ENCODE measurements at places on chromosomes 2 and 18. TPM values are rescaled to one million over a fixed set of nuclear protein-coding genes. Genes with fewer than 3 reads are reported as not detected.

Gene COL6A3
- total RNA-seq = 86.9 TPM

Gene UCN
- total RNA-seq = 4.2 TPM

Gene MDH1B
- total RNA-seq = 6.2 TPM

Gene GBX2
- total RNA-seq = not detected

Gene RAB31
- total RNA-seq = 7.7 TPM

Gene TRABD2A
- not detected for total RNA-seq

Gene SRD5A2
- total RNA-seq = 8.5 TPM

Gene SERPINB3
- 8.5 TPM for total RNA-seq

Gene CSRNP3
- total RNA-seq = 3.3 TPM

Gene LIMS3
- total RNA-seq = 6.6 TPM

Gene CRYGC
- total RNA-seq = 1.3 TPM

DNA sequence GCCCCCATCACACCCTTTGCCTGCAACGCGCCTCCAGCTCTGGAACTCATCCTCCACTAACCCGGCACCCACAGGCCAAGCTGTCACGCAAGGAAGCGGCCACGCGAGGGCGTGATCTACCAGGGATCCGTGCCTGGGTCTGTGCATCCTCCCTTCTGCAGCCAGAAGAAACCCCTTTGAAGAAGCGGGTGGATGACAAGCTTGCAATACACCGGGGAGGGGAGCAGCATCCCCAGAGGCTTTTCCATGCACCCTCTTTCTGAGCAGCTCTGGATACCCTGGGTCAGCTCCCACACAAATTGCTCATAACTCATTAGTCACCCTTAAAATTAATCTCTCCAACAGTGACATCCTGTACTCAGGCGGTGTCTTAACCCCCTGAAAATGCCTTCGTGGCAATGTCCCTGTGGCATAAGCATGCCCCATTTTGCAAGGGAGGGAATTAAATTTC lies 47.6 kb downstream of the PDCL3 start:
- peak; percentile 46 for DNase-seq

DNA sequence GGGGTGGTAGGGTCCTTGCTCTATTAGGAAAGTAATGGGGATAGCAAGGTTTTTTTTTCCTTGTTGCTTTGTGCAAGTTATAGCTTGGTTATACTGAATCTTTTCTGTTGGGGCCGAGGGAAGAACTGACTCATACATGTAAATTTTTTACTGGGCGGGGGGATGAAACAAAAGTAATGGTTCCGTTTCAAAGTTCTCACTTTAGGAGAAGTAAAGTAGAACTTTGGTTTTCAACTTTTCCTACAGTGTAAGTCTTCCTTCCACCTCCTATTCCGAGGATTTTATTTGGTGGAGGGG lies 1.1 kb downstream of the AFTPH start:
- DNase-seq = no peak

- no peak for DNase-seq
Measured at GRCh38 chr18:37483984-37484819, 81.4 kb downstream of the CELF4 start.

GRCh38 chr2:185644828-185645227 lies 93.8 kb upstream of the FSIP2 start:
- no peak for DNase-seq

DNA sequence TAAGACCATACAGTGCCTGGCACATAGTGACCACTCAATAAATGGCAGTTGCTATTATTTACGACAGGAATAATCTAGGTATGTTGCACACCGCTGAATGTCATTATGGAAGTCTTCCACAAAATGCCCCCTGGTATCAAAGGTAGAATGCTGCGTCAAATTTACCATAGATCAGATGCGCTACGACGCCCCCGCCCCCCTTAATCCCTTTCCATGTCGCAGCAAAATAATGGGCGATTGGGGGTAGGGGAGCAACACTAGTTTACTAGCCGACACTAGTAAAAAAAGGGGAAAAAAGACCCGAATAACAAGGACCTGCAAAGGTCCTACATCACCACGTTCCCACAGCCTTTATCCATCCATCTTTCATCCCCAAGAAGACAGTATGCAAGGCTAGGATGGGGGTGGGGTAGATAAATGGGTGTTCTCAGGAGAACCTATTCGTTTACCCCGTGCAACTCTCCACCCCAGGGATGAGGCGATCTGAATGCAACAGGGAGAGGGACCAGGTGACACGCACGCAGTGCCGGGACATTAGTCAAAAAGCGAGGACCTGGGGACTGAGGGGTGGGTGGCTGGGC lies 455 bp downstream of the PREPL start:
- DNase-seq = no peak

DNA sequence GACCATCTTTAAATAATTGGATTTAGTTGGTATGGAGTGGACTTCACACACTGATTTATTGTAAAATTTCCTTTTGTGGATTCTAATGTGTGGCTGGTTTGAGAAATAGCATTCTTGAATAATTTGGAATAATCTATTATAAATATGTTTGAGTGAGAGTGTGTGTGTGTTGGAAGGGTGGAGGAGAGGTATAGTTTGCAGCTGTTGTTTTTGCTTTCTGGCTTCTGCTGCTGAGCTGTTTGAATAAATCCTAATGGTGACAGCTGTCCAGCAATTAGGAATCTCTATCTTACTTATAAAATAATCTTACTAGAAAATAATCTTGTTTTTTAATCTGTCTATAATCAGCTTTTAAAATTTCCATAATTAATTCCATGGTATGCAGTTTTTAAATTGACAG lies 1283.0 kb upstream of the CDH2 start:
- no peak for DNase-seq

- DNase-seq = no peak
Measured at GRCh38 chr2:241816431-241817121, 7.6 kb downstream of the NEU4 start.

GRCh38 chr2:102078773-102079172 lies 63.8 kb upstream of the IL1R1 start:
- DNase-seq = no peak

DNA sequence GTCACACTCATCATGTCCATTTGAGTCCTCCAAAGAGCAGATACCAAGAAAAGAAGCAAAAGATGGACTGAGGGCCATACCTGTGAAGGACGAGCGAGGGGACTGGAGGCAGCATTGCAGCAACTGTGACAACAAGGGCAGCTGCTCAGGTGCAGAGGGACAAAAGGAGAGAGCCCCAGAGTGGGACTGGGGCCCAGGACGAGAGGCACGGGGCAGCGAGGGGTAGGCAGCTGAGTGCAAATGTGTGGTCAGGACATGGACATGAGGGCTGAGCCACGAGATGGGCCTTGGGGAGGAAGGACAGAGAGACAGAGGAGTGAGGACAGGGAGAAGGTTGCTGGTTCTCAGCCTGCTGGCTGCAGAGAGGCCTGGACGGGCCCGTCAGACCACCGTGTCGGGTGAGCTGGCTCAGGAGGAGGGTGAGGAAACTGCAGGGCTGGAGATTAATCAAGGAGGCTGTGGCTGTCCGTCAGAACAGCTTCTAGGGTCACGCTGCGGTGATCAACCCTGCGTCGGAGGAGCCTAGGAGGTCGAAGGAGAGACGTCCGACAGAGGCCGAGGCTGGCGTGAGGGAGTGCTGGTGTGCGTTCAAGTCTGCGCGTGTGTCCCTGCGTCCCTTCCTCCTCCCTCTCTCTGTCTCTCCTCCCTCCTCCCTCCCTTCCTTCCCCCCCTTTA lies 206.8 kb upstream of the HDAC4 start:
- no peak for DNase-seq

GRCh38 chr2:175161-175786 lies 88.6 kb downstream of the SH3YL1 start:
- no peak for DNase-seq
